ENCODE measurements at places on chromosomes 2 and 18.

- no peak overlapping the region for H3K4me3 ChIP-seq
- no peaks in the 10 kb centered on the region for H3K4me1 ChIP-seq
- no peaks in the 10 kb centered on the region for H3K27me3 ChIP-seq
- peaks cover 26% of the 10 kb centered on the region for H3K36me3 ChIP-seq
Measured at GRCh38 chr2:131520526-131520925, 7.2 kb upstream of the CCDC74A start.

- no peak overlapping the region for H3K27ac ChIP-seq
- H3K4me3 ChIP-seq: no peak overlapping the region
- no peaks in the 10 kb centered on the region for H3K36me3 ChIP-seq
- no peaks in the 10 kb centered on the region for H3K4me1 ChIP-seq
- no peaks in the 10 kb centered on the region for H3K27me3 ChIP-seq
Measured at GRCh38 chr2:141316606-141317005, 814.2 kb downstream of the LRP1B start.

DNA sequence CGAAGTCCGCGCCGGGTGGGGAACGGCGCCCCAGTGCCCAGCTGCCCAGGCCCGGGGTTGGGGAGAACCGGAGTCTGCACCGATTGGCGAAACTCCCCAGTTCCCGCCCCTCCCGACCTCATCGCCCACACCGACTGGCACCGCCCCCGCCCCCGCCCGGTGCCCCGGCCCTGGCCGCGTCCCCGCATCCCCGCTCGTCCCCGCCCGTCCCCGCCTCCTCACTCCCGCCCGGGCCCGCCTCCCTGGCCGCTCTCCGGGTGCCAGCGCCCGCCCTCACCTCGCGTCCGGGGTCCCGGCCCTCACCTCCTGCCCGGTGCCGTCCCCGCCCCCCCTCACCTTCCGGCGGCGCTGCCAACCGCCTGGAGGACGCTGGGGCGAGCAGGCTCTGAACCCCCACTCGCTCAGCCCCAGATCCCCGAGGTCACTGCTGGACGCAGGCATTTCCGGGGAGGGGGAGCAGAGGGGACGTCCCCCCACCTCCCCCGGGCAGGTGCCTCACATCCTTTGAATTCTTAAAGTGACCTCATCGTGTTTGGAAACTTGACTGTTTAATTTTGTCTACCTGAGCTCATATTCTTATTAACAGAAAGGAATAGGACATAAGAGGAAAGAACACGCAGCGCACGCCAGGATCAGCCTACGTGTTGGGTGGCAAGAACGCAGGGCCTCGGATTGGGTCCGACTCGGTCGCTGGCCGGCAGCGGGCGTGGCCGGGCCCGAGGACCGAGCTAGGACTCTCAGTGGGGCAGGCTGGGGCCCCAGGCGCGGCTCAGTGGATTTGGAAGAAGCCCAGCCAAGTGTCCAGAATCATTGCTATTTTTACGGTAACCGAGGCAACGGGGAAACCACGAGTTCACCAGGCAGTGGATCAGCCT, at the start of gene FAM110C:
Gene FAM110C, minus strand, starts transcription at position 35 of the 875 bp plus-strand sequence. CDS start 120 bp downstream, outside the sequence.
- peak within 1 kb of the TSS; percentile 39 for H3K27ac ChIP-seq
- peaks cover 18% of the 10 kb centered on the region for H3K4me1 ChIP-seq
- H3K27me3 ChIP-seq: peaks cover 76% of the 10 kb centered on the region

- no peaks in the 10 kb centered on the region for H3K27me3 ChIP-seq
- no peak overlapping the region for H3K27ac ChIP-seq
- peaks cover 4% of the 10 kb centered on the region for H3K36me3 ChIP-seq
Measured at GRCh38 chr2:212975333-212975732, 176.1 kb downstream of the IKZF2 start.

DNA sequence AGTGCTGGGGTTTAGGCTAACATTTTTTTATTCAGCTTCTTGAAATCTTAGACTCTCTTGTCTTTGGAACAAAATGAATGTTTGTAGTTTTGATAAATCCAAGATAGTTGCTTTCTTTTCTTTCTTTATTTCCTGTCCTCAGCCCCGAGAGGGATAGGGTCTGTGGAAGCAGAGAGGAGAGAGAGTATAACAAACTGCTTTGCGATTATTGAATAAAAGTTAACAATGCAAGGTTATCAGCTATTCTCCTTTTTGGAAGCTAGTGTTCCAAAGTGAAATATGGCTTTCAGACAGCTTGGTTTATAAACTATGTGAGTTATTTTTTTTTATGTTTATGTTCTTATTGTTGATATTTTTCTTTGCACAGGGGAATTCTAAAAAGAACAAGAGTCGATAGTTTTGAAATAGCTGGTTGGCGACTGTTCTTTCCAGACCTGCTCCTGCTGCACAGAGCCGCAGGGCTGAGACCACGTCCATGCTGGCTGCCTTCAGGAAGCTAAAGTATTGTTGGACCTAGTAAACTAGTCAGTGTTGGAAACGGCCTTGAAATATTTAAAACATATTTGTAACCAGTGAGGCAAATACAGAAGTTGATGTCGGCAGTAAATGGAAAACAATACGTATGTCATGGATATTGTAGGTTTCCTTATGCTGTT, 15.5 kb upstream of the STON1 start:
- H3K27ac ChIP-seq: no peak overlapping the region
- DNase-seq: no peak
- H3K4me3 ChIP-seq: no peak overlapping the region
- peaks cover 71% of the 10 kb centered on the region for H3K36me3 ChIP-seq

DNA sequence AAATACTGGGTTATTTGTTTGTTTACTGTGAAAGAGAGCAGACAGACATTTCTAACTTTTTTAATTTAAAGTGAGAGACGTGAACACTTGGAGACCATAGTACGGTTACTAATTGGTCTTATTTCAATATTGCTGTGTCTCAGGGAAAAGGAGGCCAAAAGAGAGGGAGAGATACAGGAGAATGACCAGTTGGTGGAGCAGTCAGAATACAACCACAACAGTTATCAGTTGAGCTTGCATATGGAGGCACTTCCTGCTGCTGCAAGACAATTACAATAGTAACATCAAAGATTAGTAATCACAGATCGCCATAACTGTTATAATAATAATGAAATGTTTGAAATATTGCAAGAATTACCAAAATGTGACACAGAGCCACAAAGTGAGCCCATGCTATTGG, 58.2 kb downstream of the TWSG1 start:
- H3K27me3 ChIP-seq: no peaks in the 10 kb centered on the region
- H3K4me1 ChIP-seq: no peaks in the 10 kb centered on the region
- no peak overlapping the region for H3K4me3 ChIP-seq
- peaks cover 5% of the 10 kb centered on the region for H3K36me3 ChIP-seq
- H3K27ac ChIP-seq: no peak overlapping the region

DNA sequence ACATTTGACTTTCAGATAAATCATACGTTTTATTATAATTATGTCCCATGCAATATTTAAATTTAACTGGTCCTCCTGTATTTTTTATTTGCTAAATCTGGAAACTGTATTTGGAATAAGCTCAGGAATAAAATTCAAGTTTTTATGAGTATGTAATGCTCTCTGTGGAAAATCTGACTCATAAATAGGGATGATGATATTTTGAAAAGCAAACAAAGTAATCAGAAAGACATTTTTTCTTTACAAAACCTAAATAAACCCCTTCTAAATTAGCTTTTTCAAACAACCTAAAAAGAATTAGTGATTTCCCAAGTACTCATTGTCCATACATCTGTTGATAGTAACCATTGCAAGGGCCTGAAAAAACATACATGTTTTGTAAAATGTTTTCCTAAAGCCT, 41.1 kb downstream of the ASB1 start:
- H3K4me1 ChIP-seq: no peaks in the 10 kb centered on the region
- H3K27ac ChIP-seq: no peak overlapping the region

DNA sequence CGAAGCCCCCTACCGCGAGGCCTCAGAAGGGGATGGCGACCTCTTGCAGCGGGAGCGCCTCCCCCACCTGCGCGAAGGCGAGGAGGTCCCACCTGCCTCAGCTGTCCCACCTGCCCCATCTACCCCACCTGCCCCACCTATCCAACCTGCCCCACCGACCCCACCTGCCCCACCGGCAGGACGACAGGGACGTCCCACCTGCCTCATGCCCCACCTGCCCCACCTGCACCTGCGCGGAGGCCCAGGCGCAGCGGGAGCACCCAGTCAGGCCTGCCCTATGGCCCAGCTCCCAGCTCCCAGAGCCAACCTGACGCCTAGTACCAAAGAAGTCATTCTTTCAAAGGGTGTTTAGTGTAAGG, 489.1 kb upstream of the SMIM21 start:
- no peak overlapping the region for H3K4me3 ChIP-seq
- no peak overlapping the region for H3K27ac ChIP-seq
- no peaks in the 10 kb centered on the region for H3K36me3 ChIP-seq
- no peaks in the 10 kb centered on the region for H3K4me1 ChIP-seq

DNA sequence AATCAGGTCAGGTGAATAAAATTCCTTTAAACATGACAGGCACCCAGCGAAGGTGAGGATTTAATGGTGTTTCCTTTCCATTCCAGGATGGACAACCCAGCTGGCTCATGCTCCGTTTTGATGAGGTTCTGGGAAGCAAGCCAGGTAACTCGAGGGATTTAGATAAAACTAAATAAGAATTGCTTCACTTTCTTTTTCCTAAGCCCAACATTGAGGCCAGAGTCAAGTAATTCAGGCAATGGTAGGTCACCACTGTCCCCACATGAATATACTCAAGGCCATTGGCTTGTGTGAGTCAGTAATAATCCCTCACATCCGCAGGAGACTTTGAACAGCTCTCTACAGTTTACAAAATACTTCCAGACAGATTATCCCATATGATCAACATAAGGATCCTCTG, 16.2 kb upstream of the LRATD1 start:
- H3K4me1 ChIP-seq: no peaks in the 10 kb centered on the region
- H3K4me3 ChIP-seq: no peak overlapping the region
- no peaks in the 10 kb centered on the region for H3K36me3 ChIP-seq
- no peaks in the 10 kb centered on the region for H3K27me3 ChIP-seq

GRCh38 chr2:121288454-121289231, 3.6 kb upstream of the TFCP2L1 start:
- H3K4me3 ChIP-seq: no peak overlapping the region
- no peak overlapping the region for H3K27ac ChIP-seq
- DNase-seq: no peak

DNA sequence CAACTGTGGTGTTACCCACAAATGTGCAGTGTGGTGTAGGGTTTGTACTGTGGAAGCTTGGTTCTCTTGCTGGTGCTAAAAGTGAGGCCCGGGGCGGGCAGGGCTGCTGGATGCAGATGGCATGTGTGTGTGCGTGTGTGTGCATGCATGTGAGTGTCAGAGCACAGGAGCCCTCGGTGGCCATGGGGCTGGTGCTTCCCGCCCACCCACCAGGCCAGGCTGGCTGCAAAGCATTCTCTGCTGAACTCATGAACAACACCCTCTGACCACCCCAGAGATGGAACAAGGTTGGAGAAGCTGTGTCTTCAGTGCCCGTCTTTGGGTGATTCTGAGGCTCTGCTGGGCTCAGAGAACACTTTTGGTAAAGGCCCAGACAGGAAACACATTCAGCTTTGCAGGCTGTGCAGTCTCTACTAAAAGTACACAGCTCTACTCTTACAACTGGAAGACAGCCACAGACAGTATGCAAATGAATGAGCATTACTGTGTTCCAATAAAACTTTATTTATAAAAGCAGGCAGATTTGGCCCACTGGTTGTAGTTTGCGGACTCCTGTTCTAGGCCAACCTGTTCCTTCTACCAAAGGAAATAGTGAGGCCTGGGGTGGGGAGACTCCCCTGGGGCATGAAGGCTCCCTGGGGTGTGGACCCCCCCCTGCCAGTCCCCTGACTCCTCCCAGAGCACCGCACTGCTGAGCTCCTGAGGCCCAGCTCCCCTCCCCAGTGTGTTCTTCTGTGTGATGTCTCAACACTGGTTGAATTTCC, 225.3 kb upstream of the HDAC4 start:
- H3K36me3 ChIP-seq: peaks cover 10% of the 10 kb centered on the region
- peak; percentile 46 for DNase-seq
- peak overlapping the region; percentile 63 for H3K27ac ChIP-seq
- peak overlapping the region; percentile 53 for H3K4me3 ChIP-seq
- no peaks in the 10 kb centered on the region for H3K27me3 ChIP-seq

GRCh38 chr2:120823551-120823950, 87.9 kb downstream of the GLI2 start:
- no peak overlapping the region for H3K4me3 ChIP-seq
- H3K27ac ChIP-seq: no peak overlapping the region
- no peaks in the 10 kb centered on the region for H3K4me1 ChIP-seq
- H3K36me3 ChIP-seq: peaks cover 2% of the 10 kb centered on the region

GRCh38 chr2:199922856-199923255, 11.8 kb downstream of the C2orf69 start:
- peaks cover 16% of the 10 kb centered on the region for H3K36me3 ChIP-seq
- H3K4me3 ChIP-seq: no peak overlapping the region
- peaks cover 29% of the 10 kb centered on the region for H3K4me1 ChIP-seq
- H3K27ac ChIP-seq: peak overlapping the region; percentile 84

Measured in central memory CD8-positive, alpha-beta T cell (primary cell).